ENCODE measurements at places on chromosomes 4 and X.

GRCh38 chr4:188986271-188986689 is 847.0 kb downstream of the TRIML1 start:
- no peak for DNase-seq

DNA sequence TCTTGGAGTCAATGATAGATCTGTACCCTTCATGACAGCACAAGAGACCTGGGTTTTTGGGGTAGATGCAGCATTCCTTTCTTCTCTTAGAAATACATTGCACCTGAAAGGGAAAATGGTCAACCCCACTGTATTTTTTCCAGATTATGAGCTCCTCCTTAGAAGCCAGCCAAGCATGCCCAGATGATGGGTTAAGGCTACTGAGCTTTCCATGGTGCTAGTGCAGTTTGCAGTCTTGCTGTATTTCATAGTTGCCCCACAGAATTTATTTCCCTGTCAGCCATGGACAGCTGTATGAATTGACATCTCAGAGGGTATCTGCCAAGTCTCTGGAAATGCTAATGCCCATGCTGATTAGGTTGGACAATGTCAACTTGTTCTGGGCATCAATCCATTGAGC is 73.7 kb upstream of the H2AZ1 start:
- DNase-seq: no peak

DNA sequence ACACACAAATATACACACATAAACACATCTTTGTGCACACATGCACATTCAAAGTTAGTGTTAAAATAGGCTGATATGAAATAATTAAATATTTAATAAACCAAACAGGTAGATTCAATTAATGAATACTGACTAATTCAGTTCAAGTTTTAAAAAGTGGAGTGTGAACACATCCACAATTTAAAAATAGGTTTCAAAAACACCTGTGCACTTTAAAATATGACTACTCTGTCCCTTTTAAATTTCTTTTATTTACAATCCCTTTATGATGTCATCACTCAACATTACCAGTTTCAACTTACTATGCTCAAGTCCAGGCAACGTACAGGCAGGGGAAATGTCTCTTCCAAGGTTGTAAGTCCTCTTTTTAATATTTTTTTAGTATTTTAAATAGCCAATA is at the start of gene CYLC1:
Gene CYLC1, plus strand, starts transcription at position 301 of the 400 bp plus-strand sequence. Its CDS starts 37 bp downstream, at position 338.
- DNase-seq: no peak

- DNase-seq: no peak
These were observed 151.6 kb upstream of the ZC4H2 start for GRCh38 chrX:65127842-65128241.

DNA sequence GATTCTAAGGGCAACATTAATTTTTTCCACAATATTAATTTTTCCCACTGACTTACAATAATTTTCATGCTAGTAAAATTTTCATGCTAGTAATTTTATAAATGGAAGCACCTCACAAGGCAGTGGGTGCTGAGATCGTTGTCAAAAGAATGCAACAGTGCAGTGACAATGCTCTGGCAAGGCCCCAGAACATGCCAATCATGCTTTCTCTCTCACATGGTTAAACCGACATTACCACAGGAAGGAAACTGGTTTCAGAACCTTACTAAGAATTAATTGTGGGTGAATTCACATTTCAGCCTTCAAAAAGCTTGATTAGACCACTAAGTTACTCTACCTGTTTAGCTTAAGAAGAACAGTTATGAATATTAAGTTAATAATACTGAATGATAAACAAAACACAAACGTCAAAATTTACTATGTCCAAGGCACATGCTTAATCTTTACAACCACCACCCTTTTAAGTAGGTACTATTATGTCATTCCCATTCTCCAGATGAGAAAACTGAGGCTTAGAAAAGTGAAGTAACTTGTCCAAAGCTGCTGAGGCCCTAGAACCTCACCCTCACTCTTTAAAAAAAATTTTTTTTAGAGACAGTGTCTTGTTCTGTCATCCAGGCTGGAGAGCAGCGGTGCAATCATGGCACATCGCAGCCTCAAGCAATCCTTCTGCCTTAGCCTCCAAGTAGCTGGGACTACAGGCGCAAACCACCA is 10.0 kb upstream of the OPHN1 start:
- DNase-seq: no peak

DNA sequence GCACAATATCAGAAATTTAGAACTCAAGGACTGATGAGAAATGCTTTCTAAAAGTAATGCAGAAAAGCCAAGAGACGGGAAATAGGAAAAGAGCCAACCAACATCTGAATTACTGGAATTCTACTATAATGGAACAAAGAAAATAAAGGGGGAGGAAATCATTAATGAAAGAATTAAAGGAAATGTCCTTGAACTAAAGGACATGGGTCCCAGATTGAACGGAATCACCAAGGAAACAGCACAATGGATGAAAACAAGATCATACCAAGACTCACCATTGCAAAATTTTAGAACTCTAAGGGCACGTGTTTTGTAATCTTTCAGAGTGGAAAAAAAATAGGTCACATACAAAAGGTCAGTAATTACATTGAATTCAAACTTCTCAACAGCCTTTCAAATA is 35.9 kb downstream of the HPGDS start:
- DNase-seq: no peak

All from stimulated activated CD8-positive, alpha-beta memory T cell treated with anti-CD3 and anti-CD28 coated beads, Interleukin-7, amount 100 ng/mL, for 4 hours (primary cell).